GM23338 (cell line): ENCODE measurements at places on chromosomes 16 and 17.

DNA sequence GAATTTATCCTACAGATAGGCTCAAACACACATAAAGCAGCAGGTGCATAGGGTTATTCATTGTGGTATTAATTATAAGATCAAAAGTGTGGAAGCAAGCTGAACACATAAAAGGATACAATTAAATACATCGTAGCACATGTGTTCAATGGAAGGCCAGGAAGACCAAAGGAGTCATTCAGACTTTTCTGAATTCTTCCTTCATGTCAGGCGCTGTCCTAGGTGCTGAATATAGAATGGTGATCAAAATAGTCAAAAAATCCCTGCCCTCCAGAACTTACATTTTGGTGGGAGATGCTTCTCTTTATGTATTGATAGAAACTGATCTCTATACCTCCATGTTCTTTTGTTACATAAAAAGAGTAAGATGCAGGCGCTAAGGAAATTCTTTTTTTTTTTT, 439.0 kb upstream of the ASIC2 start:
- peak; percentile 75 for DNase-seq

- DNase-seq, result peak; percentile 91
Measured at GRCh38 chr17:6713130-6713917, at the start of gene SLC13A5. Gene SLC13A5, minus strand, starts transcription at chr17:6713369. Its CDS starts 36 bp downstream, at chr17:6713333.

GRCh38 chr17:32335687-32336086, 6.3 kb downstream of the C17orf75 start:
- DNase-seq, result no peak

DNA sequence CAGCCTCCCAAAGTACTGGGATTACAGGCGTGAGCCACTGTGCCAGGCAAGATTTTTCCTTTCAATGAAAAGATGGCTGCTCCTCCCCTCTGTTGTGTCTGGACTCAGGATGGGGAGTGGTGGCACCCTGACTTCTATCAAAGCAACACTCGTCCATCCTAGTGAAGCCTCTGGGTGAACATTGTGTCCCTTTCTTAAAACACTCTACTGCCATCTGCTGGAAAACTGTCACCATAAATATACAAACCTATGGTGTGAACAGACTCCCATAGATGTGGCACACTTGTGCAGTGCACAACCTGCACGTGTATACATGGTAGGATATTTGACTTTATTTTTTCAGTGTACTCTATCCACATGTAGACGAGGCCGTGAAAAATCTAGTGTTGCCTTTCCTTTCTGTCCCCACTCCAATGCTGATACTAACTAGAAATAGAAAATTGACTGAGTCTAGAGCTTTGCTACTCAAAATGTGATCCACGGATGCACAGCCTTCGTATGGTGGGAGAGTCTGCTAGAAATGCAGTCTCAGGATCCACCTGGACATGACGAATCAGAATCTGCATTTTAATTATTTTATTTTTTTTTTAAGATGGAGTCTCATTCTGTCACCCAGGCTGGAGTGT, 55.9 kb upstream of the PLCG2 start:
- DNase-seq, result peak; percentile 94

DNA sequence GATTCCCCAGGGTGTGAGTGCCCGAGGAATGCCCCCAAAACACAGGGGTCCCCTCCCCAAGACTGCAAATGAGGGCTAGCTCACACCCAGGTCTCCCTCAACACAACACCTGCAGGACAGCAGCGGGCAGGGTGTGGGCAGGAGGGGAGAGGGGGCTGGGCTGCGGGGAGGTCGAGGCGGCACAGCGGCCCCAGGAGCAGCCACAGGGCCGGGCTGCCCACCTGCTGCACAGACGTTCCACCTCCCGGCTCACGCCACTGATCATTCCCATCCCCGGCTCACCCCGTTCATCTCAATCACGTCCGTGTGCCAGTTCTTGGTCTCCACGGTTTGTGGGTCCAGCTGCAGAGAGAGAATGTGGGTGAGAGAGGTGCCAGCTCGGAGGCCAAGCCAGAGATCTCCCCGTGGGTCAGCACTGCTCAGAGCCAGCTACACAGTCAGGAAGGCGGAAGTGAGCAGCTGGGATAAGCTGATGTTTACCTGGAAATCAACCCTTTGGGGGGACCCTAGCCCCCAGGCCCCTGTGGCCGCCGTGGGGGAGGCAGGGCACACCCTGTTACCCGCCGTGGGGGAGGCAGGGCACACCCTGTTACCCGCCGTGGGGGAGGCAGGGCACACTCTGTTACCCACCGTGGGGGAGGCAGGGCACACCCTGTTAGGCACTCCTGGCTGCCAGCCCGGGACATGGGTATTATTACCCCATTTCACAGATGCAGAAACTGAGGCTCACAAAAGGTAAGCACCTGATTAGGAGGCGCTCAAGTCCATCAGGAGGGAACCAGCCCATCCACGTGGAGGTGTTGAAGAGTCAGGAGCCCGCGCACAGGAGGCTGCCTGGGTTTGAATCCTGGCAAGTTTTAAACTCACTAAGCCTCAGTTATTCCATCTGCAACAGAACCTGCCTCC, 16.1 kb downstream of the TIMM22 start:
- no peak for DNase-seq

- DNase-seq, result no peak
Measured at GRCh38 chr17:82175201-82175600, 37.4 kb downstream of the CCDC57 start.

DNA sequence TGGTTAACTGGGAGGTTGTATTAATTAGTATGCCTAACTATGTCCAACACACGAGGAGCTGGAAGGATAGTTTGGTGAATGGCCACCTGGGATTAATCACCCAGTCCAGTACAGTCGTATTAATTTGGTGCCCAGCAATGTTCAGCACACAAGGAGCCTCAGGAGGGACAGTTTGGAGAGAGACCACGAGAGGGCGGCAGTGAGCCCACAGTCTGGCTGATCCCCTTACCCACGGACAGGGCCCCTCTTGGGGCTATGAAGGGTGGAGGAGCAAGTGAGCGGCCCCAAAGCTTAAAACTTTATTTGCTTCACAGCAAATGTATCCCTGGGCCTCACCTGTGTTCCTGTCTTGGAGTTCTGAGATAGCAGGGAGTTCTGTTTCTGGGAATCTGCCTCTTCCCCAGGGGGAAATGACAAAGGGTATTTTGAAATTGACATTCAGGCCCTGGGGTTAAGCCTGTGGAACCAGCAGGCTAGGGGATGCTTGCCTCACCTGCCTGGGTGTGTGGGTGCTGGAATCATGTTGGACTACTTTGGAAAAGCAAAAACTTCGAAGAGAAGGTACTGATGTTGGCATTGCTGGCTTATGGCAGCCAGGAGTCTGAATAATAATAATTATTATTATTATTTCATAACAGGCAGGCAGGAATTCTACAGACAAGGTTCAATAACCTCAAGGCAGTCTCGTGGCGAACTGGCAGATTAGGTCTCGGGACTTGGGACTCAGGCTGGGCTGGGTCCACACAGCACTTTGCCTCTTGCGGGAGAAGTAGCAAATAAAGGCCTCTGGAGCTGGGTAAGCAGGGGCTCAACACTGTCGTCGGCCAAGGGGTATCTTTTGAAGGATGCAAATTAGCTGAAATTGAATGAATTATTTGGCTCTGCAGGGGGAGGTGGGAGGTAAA, 227.6 kb upstream of the ASIC2 start:
- peak; percentile 80 for DNase-seq

DNA sequence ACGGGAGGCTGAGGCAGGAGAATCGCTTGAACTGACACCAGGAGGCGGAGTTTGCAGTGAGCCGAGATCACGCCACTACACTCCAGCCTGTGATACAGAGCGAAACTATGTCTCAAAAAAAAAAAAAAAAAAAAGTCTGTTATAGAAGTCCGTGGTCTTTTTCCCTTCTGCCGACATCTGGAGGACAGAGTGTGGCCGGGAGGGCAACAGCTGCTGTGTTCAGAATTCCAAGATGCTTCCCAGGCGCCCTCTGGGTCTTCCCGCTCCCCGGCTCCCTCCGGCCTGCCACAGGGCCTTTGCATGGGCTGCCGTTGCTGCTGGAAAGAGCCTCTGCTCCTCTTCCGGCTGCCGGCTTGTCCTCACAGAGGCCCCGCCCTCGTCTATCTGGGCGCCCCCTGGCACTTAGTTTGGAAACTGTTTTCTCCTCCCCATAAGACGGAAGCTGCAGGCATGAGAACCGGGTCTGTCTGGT, 2.4 kb upstream of the CACNA1H start:
- DNase-seq, result peak; percentile 64

GRCh38 chr17:56172517-56172982, 19.3 kb downstream of the ANKFN1 start:
- no peak for DNase-seq

DNA sequence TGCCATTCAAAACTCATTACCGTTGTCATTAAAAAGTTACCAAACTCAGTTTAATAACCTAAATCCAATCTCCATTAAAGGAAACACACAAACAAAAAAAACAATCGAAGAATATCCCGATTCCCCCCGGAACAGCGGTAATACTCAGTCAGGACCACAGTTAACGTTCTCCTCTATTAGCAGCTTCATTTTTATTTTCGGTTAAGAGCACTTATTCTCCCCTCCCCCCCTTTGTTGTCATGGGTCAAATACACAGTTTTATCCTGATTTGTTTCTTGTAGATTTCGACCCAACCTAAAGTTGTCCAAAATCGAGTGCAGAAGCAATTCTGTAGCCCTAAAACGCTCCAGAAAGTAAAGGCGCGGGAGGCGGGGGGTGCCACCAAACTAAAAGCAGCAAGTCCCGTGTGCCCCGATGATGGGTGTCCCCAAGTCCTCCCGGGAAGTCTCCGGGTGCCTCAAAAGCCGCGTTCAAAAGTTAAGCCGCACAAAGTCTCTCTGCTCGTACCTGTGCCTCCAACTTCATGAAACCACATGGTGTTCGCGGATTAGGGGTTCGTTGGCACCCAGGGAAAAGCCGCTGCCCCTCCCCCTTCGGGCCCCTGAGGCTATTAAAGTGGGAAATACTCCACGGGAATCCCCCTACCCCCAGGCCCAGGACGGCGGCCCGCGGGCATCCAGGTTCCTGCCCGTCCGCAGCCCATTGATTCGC, 996 bp downstream of the SUMO2 start:
- DNase-seq, result peak; percentile 39

- DNase-seq, result no peak
Measured at GRCh38 chr16:27950206-27950887, 113.2 kb downstream of the GSG1L start.

- DNase-seq, result peak; percentile 18
Measured at GRCh38 chr16:6446370-6446769, 886.3 kb upstream of the RBFOX1 start.

DNA sequence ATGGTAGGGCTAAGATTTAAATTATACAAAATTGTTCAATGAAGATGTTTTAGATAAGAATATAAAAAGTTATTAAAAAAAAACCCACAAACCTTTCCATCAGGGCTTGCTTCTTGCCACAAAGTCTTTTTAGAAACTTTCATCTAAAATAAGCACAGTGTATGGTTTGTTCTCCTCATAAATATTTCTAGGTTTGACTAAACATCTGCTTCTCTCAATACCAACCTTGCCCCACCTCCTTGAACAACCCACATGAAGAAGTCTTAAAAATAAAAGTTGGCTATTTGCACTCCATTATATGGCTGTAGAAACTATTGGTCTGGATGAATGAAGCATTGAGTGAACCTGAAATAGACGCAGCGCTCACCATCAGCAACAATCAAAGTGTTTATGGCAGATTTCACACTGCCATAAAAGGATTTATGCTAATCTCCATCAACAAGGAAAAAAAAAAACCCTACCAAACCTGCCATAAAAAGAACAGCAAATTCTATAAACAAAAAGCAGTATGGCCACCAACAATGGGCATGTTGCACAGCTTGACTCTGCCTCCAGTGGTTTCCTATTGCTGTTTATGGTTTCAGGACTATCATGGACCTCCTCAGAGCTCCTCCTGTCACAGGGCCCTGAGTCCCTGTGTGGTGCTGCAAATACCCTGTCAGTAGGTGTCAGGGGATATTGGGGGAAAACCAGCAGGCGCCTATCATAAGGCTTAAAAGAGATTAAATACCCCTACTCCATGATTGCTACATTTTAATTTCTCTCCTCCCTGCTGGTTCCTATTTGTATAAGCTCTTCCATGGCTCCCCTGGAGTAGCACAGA, 37.6 kb downstream of the SNX11 start:
- DNase-seq, result no peak

DNA sequence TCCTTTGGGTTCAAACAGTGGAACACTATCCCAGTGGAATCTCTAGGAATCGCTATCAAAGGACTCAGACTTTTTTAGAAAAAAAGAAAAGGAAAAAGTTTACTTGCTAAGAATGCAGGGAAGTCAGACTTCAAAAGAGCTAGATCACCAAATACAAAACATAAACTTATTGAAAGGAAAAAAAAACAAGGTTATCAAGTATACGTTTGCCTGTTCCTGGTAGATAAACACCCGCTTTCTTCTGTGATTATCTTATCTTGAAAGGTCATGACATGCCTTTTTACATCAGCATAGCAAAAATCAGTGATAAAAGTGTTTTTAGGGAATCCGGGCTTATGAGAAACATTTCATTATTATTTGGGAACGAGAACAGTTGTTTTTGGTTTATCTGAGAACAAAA, 129.3 kb upstream of the TMEM97 start:
- no peak for DNase-seq
